Cortex of kidney (tissue), 1 donor: ENCODE measurements at places on chromosomes 3 and 15.

DNA sequence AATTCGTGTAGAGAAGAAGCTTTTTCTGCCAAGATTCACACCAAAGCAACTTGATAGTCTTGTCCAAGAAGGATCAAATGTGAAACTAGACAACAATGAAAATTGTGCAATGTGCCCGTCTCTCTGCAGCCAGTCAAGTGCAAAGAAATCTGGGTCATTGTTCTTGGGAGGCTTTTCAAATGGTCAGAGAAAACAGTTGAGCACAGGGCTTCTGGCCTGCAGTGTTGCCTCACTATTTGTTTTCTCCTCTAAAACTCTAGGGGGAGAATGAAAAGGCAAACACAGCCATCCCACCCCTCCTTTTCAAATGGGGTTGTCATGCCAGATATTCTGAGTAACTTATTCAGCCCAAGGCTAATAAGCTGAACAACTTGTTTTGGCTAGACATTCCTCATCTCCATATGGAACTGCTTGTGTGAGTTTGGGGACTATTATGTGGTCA lies 417.6 kb upstream of the CDIN1 start:
- no peak for DNase-seq

DNA sequence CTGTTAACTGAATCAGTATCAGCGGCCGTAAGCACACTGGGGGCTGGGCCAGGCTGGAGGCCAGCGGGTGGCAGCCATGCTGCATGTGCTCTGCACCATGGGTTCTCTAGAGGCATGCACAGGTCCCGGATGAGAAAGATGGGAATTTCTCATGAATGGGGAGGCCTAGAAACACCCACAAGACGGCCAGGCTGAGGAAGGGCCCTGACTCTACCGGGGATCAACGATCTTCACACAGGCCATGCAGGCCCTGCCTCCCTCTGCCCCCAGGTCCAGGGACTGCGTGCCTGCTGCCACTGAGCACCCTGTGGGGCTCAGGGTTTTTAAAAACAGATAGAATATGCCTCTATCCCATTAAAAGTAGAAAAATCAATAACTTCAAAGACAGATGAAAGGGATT lies 32.7 kb downstream of the SLC41A3 start:
- DNase-seq: no peak

- DNase-seq: no peak
These were observed 25.9 kb downstream of the HACL1 start for GRCh38 chr3:15575446-15575845.

- no peak for DNase-seq
These were observed 27.2 kb upstream of the GLCE start for GRCh38 chr15:69132977-69133861.

DNA sequence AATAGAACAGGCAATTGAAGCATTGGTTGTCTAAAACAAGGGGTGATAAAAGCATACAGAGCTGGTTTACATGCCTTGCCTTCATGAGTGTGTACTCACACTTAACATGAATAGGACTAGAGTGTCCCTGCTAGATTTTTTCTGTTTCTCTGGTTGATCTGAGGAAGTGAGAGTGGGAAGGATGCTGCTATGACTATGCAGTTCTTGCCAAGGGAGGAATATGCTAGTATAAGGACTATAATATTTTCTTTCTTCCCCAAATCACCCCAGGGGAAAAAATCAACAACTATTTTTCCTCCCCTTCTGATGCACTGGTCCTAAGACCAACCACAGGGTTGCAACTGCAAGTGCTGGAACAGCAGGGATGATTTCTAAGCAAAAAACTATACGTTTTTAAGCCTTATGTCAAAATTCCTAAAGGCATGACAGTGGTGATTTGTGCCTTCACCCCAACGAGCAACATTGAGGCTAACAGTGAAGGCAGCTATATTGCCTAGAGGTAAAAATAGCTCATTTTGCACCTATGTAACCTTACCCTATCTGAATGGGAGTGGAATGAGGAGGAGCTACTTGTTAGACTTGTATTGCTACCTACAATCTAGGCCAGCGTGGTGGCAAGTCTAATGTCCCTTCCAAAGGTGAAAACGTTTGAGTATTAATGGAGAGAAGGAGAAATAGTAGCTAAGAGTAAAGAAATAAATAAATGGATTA lies 33.5 kb upstream of the USP8 start:
- DNase-seq: no peak

DNA sequence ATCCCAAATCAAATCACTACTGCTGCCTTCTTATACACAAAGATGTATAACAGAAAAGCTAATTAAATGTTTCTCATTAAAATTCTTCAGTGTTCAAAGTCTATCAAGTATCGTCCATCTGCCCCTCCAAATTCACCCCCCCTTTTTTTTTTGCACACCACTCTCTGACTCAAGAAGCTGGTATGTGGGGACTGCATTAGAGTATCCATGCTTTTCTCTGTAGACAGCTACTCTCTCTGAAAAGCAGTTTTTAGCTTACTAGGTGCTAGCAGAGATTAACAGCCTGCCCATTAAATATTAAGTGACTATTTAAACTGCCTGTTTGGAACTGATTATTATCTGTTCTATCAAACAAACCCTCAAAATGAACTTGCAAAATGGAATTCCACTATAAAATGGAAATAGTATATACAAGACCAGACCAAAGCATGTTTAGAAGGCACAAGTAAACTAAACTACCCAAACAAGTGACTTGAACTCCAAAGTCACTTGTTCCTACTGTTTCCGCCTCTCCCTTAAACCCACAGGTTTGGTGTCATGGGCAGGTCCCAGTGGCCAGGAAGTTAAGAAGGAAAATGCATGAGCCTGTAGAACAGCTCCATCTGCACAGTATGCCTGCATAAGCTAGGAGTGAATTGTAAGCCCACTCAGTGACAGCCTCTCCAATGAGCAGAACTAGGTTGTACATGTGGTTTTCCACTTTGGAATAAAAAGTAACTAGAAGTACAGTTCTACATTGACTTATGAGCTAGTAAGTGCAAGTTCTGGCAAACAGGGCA lies 32.5 kb downstream of the GBE1 start:
- DNase-seq: no peak

DNA sequence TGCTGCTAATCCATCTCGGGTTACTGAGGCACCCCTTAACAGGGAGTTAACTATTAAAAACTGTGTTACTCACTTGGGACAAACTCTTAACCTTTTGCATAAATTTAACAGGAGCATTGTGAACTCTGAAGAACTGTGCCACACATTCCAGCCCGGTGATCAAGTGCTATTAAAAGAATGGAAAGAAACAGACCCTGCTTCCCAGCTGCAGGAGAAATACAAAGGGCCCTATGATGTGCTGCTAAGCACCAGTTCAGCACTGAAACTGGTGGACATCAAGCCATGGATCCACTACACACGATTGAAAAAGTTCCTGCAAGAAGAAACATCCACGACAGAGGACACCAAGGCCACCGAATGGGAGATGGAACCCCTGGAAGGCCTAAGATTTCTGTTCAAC lies 114.7 kb upstream of the PLCL2 start:
- no peak for DNase-seq

GRCh38 chr3:178455226-178455625 lies 81.0 kb upstream of the KCNMB2 start:
- no peak for DNase-seq

DNA sequence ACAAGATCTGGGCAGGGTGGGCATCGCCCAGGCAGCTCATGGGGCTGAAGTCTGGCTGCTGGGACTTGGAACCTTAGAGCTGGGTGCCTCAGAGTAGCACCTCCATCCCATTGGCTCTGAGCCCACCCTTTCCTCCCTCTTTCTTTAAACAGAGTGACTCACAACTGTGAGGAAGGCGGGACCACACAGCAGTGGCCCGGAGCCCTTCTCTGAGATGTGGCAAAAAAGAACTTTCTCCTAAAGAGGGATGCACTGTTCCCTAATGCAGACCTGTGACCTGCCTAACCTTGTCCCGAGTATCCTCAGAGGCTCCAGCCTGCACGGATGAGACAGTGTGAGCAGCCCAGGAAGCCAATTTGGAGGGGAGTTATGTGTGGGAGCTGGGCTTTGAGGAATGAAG lies 23.6 kb downstream of the PRR20G start:
- no peak for DNase-seq

- no peak for DNase-seq
These were observed 19.8 kb upstream of the LYSMD4 start for GRCh38 chr15:99753066-99753465.

- DNase-seq: no peak
These were observed 10.5 kb upstream of the EIF4A2 start for GRCh38 chr3:186772701-186773417.

GRCh38 chr3:106421909-106422308 lies 553.1 kb upstream of the CBLB start:
- DNase-seq: no peak

DNA sequence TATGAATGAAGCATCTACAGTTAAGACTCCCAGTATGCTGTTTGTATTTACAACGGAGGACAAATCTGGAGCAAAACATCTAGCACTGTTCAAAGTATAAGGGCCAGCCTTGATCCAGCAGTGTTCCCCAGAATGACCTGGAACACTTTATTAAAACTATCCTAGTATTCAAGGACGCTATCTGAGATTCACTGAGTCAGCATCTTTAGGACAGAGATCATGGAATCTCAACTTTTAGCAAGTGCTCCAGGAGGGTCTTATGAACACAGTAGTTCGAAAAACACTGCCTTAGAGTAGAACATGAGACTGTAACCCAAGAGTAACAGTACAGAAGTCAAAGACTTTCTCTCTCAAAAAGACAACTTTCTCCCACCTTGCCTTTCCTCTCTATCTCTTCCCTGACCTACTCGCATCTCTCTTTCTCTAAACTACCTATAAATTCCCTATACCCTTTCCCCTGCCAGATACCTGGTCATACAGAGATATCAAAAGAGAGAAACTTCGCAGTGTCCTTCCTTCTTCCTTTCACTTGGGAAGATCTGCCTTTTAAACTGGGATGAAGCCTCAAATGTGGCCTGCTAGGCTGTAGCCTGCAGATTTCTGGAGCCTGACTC lies 43.8 kb downstream of the AAGAB start:
- DNase-seq: no peak

GRCh38 chr3:46076606-46077005 lies 49.3 kb upstream of the XCR1 start:
- DNase-seq: no peak

- DNase-seq: no peak
These were observed 83.4 kb downstream of the ATP1B3 start for GRCh38 chr3:141959589-141960554.

DNA sequence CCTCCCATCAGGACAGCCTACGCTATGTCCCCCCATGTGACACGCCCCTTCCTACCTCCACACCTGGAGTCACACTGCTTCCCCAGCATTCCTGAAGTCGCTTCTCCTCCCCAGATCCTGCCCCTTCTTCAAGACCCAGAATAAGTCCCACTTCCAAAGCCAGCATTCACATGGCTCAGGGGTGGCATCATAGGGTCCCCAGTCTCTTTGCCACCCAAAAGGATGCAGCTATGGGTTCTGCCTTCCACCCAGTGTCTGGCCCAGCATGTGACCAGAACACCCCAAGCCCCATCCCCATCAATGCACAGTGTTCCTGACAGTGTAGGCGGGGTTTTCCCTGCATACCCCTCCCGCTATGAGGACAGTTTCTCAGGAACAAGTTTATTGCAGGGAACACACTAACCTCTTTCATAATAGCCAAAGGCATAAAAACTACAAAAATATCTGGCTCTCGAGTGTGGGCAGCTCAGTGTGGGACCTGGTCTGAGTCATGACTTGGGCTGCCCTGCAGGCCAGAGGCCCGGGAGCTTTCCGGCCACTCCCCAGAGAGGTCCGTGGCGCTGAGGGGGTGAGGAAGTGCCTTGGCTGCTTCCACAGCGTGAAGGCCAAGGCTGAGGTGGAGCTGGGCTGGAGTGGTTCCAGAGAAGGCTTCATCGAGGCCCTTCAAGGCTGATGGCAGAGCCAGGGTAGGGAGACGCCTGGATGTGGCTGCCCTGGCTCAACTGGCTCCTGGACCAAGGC lies 5.8 kb downstream of the ISLR start:
- DNase-seq: no peak

DNA sequence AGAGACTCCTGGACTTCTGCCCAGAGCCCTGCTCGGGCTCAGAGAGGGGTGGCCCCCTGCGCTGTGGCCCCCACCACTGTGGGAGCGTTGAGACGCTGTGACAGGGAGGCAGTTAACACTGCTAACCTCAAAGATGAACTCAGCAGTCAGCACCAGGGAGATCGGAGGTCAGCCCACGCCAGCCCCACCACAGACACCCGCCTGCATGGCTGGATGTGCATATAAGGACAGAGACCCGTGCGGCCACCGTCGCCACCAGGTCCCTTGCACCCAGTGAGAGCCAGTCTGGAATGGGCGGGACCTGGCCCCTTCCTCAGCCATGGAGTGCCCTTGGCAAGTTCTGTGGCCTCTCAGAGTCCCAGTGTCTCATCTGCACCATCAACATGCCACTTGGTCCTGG lies 48.5 kb upstream of the FURIN start:
- DNase-seq: no peak

GRCh38 chr15:78317145-78317836 lies 17.9 kb upstream of the SKIC8 start:
- no peak for DNase-seq

- DNase-seq: no peak
These were observed 141.7 kb downstream of the FBLN2 start for GRCh38 chr3:13690636-13691035.

- no peak for DNase-seq
These were observed 535 bp downstream of the MCTP2 start for GRCh38 chr15:94231723-94232468.

DNA sequence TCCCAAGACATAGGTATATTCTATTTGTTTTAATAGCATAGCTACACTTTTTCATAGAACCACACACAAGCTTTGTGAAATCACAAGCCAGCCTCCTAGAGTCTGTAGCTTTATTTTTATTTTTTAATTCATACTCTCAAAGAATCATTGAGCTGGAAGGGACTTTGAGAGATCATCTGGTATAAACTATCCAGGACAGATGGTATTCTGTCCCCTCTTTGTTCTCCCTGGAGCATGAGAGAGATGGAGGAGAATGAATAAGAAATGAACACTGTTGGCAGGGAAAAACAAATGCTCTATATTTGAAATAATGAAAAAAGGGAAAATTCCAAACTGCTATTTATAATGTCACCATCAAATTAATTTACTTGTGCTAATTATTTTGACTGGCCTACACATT lies 338.7 kb upstream of the IL12A start:
- no peak for DNase-seq

DNA sequence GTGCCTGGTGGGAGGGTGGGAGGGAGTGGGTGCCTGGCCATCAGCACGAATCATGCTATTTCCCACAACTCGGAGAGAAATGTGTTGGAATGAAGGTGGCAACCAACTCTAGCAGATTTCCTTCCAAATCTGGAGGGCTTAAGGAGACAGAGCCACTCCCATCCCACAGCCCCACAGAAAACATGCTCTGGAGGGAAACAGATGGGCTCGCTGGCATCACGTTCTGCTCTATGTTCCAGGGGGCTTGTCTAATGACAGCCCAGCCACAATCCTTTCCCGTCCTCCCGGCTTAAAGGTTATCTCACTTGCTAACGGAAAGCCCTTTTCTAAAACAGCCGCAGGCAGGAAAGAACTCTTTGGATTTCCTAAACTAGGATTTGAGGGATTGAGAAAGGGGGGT lies 65.3 kb downstream of the ADAMTS17 start:
- DNase-seq: no peak

DNA sequence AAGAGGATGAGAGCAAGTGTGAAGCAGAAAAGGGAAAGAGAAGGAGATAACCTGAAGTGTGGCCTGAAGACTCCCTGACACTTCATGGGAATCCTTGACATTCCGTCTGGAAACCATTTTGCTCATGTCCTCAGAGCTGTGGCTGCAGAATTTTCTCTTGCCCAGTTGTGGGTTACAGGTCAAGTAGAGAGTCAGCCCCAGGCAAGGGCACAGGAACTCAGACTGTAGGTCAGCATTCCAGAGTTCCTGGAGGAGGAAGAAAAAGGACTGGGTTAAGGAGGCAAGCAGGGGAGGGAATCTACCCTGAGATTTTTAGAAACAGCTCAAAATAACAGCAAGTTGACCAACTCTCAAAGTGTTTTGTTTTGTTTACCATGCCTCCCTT lies 4.1 kb upstream of the THSD4 start:
- no peak for DNase-seq
